Thoracic aorta (tissue), 2 donors: ENCODE measurements at places on chromosomes 1 and 21. TPM values are rescaled to one million over a fixed set of nuclear protein-coding genes. Genes with fewer than 3 reads are reported as not detected.

GRCh38 chr1:95321531-95321930, 87.5 kb downstream of the RWDD3 start:
- no peak overlapping the region for H3K27ac ChIP-seq
- DNase-seq: no peak
- H3K27me3 ChIP-seq: no peaks in the 10 kb centered on the region
- H3K4me1 ChIP-seq: no peaks in the 10 kb centered on the region
- H3K36me3 ChIP-seq: no peaks in the 10 kb centered on the region

GRCh38 chr1:248373761-248374160, 1.8 kb upstream of the OR2T6 start:
- no peaks in the 10 kb centered on the region for H3K27me3 ChIP-seq
- DNase-seq: no peak
- H3K36me3 ChIP-seq: no peaks in the 10 kb centered on the region

GRCh38 chr1:227774051-227774731, 39.0 kb downstream of the SNAP47 start:
- no peak overlapping the region for H3K4me3 ChIP-seq
- no peak overlapping the region for H3K27ac ChIP-seq

DMRTA2 gene
- 0.28 TPM for total RNA-seq

ZNF648 gene
- not detected for total RNA-seq

DNA sequence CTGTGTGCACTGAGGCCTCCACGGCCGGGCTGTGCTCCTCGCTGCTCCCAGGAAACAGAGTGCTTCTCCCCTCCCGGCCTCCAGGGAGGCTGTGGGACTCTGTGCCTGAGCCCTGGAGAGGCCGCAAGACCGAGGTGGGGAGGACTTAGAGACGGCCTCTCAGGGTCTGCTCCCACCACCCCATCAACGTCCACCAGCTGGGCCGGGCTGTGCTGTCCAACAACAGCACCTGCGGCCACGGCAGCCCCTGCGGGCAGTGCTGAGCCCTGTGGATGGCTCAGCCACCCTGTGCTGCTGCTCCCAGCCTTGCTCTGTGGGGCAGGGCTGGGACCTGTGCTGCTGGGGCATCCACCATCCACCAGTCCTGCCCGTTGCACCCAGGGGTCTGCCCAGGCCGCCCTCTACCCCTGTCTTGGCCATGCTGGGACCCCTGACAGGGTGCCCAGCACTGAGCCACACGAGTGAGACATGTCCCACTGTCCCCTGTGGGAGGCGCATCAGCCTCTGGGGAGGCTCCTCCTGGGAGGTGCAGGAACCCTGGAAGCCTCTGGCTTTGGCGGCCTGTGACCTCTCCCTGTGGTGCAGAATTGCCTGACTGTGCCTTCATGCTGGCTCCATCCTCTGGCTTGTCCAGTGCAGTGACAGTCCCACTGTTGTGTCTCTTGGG, 31.2 kb upstream of the LRRC3 start:
- no peak overlapping the region for H3K27ac ChIP-seq
- DNase-seq: no peak
- H3K27me3 ChIP-seq: no peaks in the 10 kb centered on the region
- no peaks in the 10 kb centered on the region for H3K4me1 ChIP-seq
- no peaks in the 10 kb centered on the region for H3K36me3 ChIP-seq

- H3K4me1 ChIP-seq: no peaks in the 10 kb centered on the region
- no peak overlapping the region for H3K4me3 ChIP-seq
- H3K36me3 ChIP-seq: no peaks in the 10 kb centered on the region
- no peak overlapping the region for H3K27ac ChIP-seq
- no peak for DNase-seq
These were observed 3.7 kb upstream of the REN start for GRCh38 chr1:204169858-204170257.

MXRA8 gene
- total RNA-seq: 326 TPM

DNA sequence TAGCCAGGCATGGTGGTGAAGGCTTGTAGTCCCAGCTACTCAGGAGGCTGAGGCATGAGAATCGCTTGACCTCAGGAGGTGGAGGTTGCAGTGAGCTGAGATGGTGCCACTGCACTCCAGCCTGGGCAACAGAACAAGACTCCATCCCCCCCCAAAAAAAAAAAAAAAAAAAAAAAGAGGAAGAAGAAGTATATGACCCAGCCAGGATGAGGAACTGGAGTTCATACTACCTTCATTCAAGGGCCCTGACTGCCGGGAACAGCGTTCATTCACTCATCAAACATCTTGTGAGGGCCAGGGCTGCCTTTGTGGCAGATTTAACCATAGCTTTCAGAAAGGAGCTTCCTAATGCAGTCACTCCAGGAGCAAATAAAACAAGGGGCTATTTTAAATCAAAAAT, 127.6 kb downstream of the MRPS6 start:
- H3K4me1 ChIP-seq: peaks cover 33% of the 10 kb centered on the region
- H3K36me3 ChIP-seq: no peaks in the 10 kb centered on the region
- peak overlapping the region; percentile 72 for H3K4me3 ChIP-seq
- peak overlapping the region; percentile 84 for H3K27ac ChIP-seq
- no peaks in the 10 kb centered on the region for H3K27me3 ChIP-seq
- no peak for DNase-seq

DNA sequence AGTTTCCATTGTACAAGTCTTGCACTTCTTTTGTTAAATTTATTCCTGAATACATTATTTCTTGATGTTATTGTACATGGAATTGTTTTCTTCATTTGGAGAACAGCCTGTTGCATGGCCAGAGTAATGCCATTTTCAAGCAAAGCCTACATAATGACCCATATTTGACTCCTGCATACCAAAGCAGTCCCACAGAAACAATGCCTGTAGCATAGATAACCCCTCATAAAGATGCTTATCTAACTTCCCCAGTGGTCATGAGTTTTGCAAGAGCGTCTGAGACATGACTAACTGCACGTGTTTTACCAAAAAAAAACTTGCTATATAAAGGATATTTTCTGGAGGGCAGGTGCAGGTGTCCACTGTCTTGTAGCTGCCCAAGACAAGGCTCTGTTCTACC, 30.3 kb upstream of the RLF start:
- H3K4me3 ChIP-seq: no peak overlapping the region
- DNase-seq: no peak
- no peaks in the 10 kb centered on the region for H3K27me3 ChIP-seq
- no peak overlapping the region for H3K27ac ChIP-seq

DNA sequence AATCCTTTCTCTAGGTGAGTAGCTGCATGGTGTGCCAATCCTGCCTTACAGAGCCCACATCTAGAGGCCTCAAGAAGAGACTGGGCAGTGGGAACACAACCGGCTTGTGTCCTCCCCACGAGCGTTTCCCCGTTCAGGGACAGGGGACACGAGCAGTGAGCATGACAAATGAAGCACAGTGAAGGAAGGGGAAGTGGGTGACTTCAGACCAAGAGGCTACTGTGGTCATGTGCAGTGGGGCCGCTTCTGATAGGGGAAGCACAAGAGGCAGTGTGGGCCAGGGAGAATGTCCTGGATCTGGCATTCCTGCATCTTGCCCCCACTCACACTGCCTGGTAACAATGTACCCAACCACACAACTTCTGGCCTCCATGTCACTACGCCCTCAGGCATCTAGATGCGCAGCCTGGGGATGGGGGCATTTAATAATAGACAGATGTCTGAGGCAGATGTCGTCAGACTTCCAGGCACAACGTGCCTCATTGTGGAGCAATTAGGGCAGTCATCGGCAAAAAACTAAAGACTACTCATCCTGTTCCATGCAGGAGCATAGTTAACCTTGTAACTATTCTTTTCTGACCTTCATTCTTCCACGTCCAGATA, 155.6 kb upstream of the NBPF11 start:
- no peak for DNase-seq
- H3K4me3 ChIP-seq: no peak overlapping the region

GRCh38 chr1:116951200-116951935, 41.7 kb downstream of the PTGFRN start:
- peaks cover 36% of the 10 kb centered on the region for H3K4me1 ChIP-seq
- H3K36me3 ChIP-seq: peaks cover 3% of the 10 kb centered on the region
- no peaks in the 10 kb centered on the region for H3K27me3 ChIP-seq

NES gene
- 30.9 TPM for total RNA-seq

GRCh38 chr1:219144658-219145315, 28.9 kb upstream of the LYPLAL1 start:
- H3K36me3 ChIP-seq: no peaks in the 10 kb centered on the region
- DNase-seq: no peak
- H3K4me1 ChIP-seq: no peaks in the 10 kb centered on the region
- no peaks in the 10 kb centered on the region for H3K27me3 ChIP-seq

ZYG11A gene
- total RNA-seq: not detected

GRCh38 chr1:185297982-185298381, 19.1 kb downstream of the IVNS1ABP start:
- H3K4me3 ChIP-seq: no peak overlapping the region
- DNase-seq: no peak
- H3K36me3 ChIP-seq: peaks cover 31% of the 10 kb centered on the region
- H3K4me1 ChIP-seq: no peaks in the 10 kb centered on the region
- H3K27me3 ChIP-seq: no peaks in the 10 kb centered on the region

- H3K36me3 ChIP-seq: no peaks in the 10 kb centered on the region
- no peaks in the 10 kb centered on the region for H3K27me3 ChIP-seq
- no peaks in the 10 kb centered on the region for H3K4me1 ChIP-seq
- H3K27ac ChIP-seq: no peak overlapping the region
- no peak for DNase-seq
- no peak overlapping the region for H3K4me3 ChIP-seq
These were observed 99.4 kb downstream of the VAV3 start for GRCh38 chr1:107865627-107866026.

DNA sequence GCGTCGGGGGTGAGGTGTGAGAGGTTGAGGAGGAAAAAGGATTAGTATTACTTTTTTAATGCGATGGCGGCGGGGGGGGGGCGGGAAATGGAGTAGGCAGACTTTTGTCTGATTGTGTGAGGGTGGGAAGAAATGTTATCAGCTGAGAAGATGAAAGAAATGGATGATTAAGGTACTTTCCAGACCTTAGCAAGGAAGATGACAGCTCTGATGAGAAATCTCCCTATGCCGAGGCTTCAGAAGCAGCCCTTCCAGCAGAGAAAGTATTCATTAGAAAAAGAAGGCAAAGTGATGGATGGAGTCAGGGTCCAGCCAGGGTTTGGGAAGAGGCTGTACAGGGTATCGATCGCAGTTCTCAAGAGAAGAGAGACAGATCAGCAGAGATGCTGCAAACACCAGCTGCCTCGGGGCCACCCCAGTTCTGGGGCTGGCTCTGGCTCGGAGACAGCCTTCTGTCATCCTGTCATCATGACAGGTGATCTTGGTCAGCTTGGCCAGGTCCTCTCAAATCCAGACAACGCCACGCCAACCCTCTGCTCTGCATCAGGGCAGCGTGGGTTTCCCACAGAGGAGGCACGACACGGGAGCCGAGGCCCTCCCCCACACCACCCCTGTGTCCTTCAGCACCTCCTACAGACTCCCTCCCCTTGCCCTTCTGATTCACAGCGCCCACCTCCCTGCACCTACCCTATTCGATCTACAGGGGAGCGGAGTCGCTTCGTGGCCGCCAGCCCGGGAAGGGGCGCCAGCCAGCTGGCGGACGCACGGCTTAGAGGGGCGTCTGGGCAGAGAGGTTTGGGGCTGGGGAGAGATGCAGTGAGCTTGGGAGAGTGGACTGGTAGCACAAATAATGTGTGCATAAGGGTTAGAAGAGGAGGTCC, 674 bp upstream of the ATXN7L2 start:
- H3K27ac ChIP-seq: peak overlapping the region; percentile 62
- peak overlapping the region; percentile 94 for H3K4me3 ChIP-seq
- H3K27me3 ChIP-seq: no peaks in the 10 kb centered on the region
- no peak for DNase-seq

KRTAP19-1 gene
- total RNA-seq: not detected

DNA sequence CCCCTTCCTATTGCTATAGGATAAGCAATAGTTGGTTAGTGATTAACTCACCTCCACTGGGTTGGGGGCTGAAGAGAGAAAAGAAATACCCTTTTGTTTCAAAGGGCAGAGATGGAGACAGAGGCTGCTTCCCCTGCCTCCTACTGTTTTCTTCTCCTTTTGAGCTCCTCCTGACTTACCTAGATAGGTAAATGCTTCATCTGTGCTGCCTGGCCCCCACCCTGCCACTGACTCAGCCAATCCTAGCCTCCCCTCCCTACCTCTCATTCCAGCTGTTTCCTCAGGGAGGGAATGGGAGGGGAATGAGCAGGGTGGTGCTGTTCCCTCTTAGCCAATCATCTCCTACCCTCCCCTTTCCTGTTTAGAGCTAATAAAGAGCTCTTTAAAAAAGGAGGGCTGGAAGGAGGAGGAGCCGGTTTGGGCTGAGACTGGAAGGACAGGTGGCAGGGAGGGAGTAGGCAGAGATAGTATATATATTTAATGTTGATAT, at the start of gene C1orf116:
Gene C1orf116, minus strand, starts transcription at position 229 of the 490 bp plus-strand sequence. CDS start 5,158 bp downstream, outside the sequence.
- no peaks in the 10 kb centered on the region for H3K4me1 ChIP-seq
- H3K4me3 ChIP-seq: no peak within 1 kb of the TSS
- no peaks in the 10 kb centered on the region for H3K36me3 ChIP-seq
- H3K27ac ChIP-seq: no peak within 1 kb of the TSS

DNA sequence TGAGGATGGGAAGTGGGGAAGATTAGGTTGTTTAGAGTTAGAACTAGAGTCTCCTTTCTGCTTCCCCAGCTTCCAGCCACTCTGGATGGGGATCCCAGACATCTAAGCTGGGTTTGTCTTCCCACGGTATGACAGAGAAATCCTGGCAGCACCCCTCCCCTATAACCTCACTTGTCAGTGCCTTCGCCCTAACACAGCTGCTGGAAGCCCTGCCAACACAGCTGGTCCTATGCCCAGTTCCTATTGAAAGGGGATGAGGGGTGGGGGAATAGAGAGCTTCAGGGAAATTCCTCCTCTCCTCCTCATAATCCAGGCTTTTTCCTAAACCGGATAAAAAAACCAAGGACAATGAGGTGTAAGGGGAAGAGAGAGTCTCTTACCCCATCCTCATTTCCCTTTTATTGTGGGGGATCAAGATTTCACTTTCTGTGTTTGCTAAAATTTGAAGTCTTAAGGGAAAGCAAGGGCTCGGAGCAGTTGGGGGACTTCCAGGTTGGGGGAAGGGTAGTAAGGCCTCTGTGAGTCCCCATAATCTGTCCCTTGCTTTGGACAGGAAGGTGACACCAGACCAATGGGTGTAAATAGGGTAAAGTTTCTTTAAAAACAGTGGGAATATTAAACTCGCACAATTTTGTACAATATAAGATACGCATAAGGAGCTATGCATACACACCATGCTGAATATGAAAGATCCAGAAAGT, 590 bp downstream of the TMOD4 start:
- no peak for DNase-seq
- H3K4me1 ChIP-seq: no peaks in the 10 kb centered on the region
- no peak overlapping the region for H3K4me3 ChIP-seq
- H3K27ac ChIP-seq: no peak overlapping the region
- H3K27me3 ChIP-seq: no peaks in the 10 kb centered on the region

RNF207 gene
- total RNA-seq: 50.1 TPM

- no peak for DNase-seq
- H3K27ac ChIP-seq: no peak overlapping the region
- H3K4me3 ChIP-seq: no peak overlapping the region
- peaks cover 15% of the 10 kb centered on the region for H3K4me1 ChIP-seq
These were observed 6.2 kb upstream of the ZRANB2 start for GRCh38 chr1:71087060-71087459.

GRCh38 chr1:107936498-107937481, 28.2 kb downstream of the VAV3 start:
- DNase-seq: no peak
- H3K27ac ChIP-seq: no peak overlapping the region
- no peaks in the 10 kb centered on the region for H3K27me3 ChIP-seq
- no peak overlapping the region for H3K4me3 ChIP-seq
- H3K36me3 ChIP-seq: no peaks in the 10 kb centered on the region
